Substantia nigra (tissue), 51 donors: ENCODE measurements at places on chromosomes 3 and 15.

- DNase-seq, result no peak
Observed at GRCh38 chr3:176927280-176927679, 270.0 kb downstream of the TBL1XR1 start.

DNA sequence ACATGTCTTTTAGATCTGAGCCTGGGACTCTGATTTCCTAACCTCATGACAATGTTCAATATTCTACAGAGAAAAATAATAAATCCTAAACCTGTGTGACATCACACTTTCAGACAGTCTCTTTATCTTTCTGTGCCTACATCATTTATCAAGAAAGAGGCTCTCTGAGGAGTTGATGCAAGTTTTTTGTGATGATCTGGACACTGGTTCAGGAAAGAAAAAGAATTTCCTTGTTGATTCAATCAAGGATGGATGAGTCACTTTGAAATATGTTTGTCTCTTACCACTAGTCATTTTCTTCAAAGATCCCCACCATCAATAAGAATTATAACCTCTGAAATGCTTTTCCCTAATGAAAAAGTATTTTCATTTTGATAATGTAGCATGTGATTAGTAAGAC lies 404.6 kb downstream of the WDR72 start:
- no peak for DNase-seq

GRCh38 chr15:80775338-80775737 lies 3.8 kb upstream of the CEMIP start:
- DNase-seq, result no peak

- no peak for DNase-seq
Observed at GRCh38 chr3:32216172-32216783, 22.2 kb upstream of the CMTM8 start.

DNA sequence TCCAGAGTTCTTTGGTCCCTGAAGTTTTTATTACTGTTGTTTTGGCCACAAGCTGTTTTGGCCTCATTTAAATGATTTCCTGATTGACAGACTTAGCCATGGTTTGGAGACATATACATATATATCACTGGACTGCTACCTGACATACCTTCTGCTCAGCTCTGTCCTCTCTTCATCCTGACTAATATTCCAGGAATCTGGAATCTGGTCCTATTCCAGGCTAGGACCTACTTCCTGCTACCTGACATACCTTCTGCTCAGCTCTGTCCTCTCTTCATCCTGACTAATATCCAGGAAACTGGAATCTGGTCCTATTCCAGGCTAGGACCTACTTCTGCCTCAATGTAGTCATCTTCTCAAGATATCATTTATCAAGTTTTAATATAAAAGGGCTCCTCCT lies 724.4 kb upstream of the ROBO1 start:
- no peak for DNase-seq

DNA sequence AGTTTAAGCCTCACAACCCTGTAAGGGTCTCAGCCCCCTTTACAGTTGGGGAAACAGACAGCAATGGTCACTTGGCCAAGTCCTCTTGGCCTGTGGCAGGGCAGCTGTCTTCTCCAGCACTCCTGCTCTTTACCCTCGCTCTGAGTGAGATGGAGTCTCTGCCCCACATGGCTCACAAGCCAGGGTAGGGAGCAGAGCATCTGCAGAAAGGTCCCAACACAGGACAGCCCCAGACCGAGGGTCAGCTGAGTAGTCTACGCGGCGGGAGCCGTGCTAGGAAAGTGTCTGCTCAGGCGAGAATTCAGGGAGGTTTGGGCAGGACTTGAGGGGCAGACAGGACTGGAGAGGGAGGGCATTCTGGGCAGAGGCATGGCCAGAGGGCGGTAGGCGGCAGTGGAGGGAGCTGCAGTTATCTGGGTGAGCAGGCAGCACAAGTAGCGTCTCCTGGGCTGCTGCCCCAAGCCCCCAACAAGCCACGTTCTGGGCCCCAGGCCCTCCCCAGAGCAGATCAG lies 18.3 kb upstream of the LAMP3 start:
- no peak for DNase-seq

DNA sequence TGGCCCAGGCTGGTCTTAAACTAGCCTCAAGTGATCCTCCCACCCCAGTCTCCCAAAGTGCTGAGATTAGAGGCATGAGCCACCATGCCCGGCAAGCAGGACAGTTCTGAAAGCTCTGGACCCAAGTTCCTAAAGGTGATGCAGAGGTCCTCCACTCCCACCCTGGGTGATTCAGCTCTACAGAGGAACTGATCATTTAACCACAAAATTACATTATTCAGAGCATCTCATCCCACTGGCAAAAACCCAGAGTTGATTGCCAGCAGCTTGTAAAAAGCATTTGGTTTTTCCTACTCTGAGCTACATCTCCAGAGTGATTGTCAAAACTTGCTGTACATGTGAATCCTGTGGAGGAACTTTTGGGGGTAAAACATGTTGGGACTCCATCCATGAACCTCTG lies 60.2 kb downstream of the SLTM start:
- no peak for DNase-seq
